ENCODE measurements at places on chromosomes 2 and 18.
A peak's percentile ranks its signal among the peaks of the same experiment; 100 is the strongest.

- DNase-seq: peak; percentile 41
Observed at GRCh38 chr18:75638776-75639471, 211.4 kb upstream of the SMIM21 start.

DNA sequence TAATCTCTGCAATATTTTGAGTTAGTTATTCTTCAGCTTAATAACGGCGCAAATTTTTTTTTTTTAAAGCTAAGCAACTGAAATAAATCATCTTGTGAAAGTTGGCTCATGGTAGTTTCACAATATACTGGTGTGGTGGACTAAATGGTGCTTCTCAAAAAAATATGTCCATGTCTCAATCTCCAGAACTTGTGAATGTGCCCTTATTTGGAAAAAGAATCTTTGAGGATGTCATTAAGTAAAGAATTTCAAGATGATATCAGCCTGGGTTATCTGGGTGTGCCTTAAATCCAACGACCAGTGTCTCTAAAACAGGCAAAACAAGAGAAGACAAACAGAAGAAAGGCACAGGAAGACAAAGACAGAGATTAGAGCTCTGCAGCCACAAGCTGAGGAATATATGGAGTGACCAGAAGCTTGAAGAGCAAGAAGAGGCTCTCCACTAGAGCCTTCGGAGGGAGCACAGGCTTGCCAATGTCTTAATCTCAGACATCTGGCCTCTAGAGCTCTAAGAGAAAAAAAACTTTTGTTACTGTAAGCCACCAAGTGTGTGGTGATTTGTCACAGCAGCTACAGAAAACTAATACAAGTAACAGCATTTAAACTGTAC is 71.4 kb downstream of the HNMT start:
- peak; percentile 2 for DNase-seq

DNA sequence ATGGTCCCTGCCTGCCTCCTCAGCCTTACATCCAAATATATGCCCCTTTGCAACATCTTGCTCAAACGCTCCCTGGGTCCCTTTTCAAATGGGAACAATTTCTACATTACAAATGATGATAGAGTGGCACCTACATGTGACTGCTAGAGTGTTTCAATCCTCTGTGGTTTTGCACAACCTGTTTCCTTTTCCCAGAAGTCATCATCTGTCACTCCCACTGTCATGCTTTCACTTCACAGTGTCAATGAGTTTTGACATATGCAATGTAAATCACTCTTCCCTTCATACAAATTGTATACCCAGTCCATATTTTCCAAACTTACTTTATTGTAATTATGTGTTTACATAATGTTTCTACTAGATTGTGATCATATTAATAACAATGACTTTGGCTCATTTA is 887.3 kb downstream of the TDRD15 start:
- no peak for DNase-seq

DNA sequence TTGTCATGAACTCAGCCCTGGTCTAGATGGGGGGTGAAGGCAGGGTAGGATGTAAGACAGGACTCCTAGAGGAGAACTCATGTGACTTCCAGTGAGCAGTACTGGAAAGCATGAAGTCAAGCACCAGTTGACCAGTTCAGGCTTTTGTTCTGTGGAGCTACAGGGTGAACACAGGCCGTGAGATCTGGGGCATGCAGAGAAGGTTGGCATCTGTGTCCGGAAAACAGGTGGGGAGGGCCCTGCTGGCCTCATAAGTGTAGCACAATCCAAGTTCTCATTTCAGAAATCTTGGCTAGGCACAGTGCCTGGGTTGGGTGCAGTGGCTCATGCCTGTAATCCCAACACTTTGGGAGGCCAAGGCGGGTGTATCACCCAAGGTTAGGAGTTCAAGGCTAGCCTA is 50.9 kb upstream of the SPATS2L start:
- no peak for DNase-seq

DNA sequence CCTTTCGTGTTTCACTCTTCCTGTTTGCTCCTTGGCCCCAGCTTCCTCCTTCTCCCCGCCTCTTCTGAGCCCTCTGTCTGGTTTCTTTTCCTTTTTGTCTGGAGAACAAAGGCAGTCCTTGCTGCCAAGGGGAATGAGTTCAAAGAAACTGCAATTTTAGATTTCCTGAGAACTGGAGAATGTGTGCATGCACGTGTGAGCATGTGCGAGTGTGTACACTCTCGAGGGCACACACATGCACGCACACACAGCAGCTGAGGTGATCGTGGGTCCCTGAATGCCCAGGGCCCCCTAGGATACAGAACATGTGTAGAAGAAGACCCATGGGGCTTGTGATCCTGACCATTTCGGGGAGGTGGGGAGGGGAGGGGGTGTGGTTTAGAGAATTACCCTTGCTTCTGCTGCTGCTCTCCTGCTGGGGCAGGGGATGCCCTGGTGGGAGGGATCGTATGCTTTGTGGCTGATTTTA is 151.8 kb downstream of the DYSF start:
- no peak for DNase-seq

DNA sequence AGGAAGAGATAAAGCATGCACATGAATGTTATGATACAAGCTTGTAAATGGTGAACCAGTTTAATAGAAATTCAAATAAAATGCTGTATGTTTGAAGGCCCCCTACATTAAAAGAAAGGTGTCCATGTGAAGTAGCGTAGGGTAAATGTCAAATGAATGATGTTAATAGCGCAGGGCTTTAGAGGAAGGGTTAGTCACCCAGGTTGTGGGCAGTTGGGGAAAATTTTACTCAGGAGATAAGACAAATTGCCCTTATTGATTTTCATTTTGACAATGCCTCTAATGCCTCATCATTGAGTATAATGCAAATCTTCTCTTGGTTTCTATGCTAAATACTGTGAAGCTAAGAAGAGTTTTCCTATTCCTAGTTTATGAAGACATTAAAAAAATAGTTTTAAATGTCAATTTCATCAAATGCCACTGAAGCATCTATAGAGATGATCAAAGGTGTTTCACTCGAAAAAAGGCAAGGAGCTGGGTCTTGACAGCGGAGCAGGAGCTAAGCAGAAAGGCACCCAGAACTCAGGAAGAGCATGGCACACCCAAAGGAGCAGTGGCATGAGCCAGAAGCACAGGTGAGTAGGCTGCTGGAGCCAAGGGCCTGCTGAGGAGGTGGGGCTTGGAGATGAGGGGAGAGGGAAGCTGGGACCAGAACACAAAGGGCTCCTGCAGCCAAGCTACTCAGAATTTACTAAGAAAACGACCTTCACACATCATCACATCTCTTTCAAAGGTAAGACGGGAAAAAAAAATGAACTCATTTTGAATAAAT is 129.3 kb upstream of the ACKR3 start:
- no peak for DNase-seq

DNA sequence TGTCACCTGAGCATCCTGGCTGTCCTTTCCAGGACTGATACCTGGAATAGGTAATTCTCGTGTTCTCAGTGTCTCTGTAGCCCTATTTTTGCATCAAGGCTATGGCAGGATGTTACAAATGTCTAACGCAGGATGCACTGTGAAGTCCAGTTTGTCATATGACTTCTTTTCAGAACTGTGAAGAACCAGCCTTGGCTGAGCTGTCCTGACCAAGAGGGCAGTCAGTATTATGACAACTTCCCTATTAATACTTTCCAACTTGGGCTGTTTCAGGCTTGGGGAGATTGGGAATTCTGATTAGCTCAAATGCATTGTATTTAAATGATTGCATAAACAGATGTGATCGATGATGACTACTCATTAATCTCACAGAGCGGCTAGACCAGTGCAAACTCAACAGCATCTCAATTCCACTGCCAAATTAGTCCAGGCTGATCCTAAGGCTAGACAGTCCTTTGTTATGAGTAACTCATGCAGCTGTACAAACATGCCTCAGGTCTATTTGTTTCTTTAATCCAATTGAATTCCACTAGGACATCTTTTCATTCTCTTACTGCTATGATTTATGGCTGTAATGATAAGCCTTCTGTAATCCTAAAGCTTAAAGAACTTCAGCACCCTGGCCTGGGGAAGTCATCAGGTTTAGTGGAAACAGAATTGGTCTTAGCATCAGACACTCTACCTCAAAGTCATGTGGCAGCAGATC is 331.6 kb downstream of the KCNS3 start:
- DNase-seq: peak; percentile 89

DNA sequence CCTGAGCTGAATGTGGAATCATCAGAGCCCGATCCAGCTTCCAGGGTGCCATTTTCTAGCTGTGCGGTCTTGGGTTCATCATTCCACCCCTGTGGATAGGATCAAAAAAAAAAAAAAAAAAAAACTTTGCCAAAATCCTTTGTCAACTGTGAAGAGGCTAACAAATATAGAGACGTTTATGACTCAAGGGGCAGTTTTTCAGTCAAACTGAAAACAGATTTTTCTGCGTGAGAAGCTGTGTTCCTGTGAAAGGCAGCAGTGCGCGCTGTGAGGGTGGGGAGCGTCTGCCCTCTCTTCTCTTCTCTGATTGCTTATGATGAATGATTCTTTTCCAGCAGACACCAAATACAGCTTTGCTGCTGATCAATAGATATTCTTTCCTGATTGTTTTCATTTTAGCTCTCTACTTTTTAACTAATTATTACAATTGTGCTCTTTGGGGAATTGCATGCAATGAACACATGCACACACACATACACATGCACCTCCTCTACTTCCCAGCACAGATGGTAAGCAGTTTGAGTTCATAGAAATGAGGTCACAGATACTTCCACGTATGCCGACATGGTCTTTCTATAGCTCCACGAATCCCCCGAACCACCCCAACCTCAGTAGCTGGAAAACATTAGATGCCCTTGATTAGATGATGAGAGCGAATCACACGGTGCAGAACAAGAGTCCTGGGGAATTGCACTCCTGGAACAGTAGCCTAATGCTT is 175.4 kb downstream of the NRP2 start:
- no peak for DNase-seq

DNA sequence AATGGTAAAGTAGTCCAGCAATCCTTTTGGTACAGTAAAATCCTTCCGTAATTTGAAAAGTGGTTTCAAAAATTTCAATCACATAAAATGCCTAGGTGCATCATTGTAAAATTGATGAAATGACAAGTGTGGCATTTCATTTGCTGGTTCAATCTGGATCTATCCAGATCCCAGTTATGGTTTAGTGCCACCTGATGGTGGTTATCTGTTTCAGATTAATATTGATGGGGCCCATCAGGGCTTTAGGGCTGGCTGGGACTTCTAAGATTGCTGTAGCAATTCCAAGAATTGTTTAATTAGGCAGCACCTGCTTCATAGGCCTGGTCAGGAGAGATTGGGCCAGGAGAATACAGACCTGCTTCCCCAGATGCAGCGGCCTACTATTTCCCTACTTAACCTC is 55.5 kb upstream of the PIK3C3 start:
- DNase-seq: no peak

GRCh38 chr2:222360146-222360545 is 61.3 kb upstream of the PAX3 start:
- DNase-seq: peak; percentile 18

- DNase-seq: no peak
Observed at GRCh38 chr2:39779341-39779851, 338 bp upstream of the THUMPD2 start.

GRCh38 chr2:182302174-182302573 is 124.7 kb downstream of the PDE1A start:
- peak; percentile 79 for DNase-seq

GRCh38 chr18:8366656-8367055 is 242.6 kb upstream of the RAB12 start:
- no peak for DNase-seq

DNA sequence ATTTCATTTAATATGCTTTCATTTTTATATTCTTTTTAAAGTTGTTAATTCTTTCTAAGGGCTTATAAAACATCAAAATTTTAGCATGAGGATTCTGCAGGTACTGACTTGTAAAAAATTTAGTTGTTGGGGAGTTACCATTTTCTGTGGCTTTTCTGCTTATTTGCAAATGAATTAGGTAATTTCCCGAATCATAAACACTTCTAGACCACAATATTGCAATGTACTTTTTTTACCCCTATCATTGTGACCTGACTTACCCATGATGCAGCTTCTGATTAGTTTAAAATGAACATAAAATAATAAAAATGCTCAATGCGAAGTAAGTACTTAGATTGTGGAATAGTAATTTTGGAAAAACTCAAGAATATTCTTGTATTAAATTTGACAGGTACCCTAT is 11.4 kb downstream of the ARL6IP6 start:
- DNase-seq: no peak

- DNase-seq: no peak
Observed at GRCh38 chr2:30584116-30584515, 137.1 kb downstream of the LCLAT1 start.

GRCh38 chr18:74436158-74436769 is 20.8 kb downstream of the DIPK1C start:
- no peak for DNase-seq

DNA sequence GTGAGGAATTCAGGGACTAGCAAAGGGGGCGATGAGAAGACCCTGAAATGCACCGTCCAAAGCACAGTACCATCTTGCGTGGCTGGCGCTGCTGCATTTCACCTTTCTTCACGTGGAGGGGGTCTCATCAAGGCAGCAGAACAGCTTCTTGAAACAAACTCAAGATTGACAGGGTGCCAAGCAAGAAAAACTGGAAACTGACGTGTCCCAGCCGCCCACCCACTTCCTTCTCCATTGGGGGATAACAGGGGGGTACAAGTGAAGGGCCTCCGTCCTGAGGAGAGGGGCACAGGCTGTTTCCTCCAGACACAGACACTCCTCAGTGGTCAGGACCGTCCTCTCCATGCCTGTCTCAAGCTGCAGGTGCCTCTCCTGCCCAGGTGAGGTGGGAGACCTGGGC is 32.5 kb downstream of the HDAC4 start:
- no peak for DNase-seq

- no peak for DNase-seq
Observed at GRCh38 chr2:203870481-203870880, 2.9 kb downstream of the CTLA4 start.

- no peak for DNase-seq
Observed at GRCh38 chr2:229137639-229138038, 133.4 kb downstream of the PID1 start.

DNA sequence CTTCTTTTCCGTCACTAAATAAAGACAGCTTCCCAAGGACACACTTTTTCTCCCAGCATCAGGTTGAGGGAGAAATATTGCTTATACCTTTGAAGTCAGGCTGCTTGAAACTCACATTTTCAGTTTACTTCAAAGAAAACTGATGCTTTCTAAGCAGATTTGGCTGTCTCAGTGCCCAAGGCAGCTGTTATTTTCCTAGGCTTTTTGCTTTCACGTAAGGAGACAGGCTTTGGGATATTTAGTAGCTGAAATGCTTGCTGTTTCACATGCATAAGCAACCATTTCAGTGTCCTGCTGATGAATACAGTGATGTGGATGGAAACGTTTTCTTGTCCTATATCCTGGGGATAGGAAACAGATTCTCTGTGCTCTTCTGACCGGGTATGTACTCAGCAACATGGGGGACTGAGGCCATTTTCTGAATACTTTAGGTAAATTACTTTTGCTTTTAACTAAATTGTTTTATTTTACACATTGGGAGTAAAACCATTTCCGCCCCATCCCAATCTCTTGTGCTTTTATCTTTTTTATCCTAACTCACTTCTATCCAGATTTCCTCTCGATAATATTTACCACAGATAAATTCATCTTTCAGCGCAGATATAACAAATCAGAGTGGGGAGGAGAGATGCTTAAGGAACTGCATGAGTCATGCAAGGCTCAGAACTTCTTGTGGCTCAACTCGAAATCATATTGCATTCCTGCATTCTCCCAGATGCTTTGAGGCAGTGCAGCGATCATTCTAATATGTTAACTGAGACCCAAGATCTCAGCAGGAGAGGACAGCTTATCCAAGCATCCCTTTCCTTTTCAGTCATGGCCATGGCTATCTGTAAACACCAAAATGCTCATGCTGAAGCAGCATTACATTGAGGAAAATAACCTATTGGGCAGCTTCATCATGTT is 22.2 kb downstream of the GALR1 start:
- no peak for DNase-seq

Data from EL (cell line).